ENCODE measurements at places on chromosomes 7 and 10.

DNA sequence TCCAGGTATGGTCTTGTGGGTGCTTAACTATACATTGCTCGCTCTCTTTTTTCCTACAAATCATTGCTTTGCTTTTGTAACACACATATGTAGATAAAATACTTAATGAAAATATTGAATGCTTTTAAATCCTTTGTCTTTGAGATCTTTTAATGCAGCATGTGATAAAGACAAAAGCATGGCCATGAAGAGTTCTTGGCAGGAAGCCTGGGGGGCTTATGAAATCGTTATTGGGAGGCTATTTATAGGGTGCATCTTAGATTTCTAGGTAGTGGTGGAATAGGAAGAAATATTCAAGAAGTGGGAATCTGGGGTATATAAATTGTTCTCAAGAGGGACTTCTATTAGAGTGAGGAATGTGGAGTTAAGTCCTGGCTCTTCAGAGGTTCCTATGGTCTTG is 21.9 kb downstream of the UBE2D1 start:
- no peak for DNase-seq

GRCh38 chr7:22230238-22230637 is 126.7 kb downstream of the RAPGEF5 start:
- DNase-seq, result no peak

DNA sequence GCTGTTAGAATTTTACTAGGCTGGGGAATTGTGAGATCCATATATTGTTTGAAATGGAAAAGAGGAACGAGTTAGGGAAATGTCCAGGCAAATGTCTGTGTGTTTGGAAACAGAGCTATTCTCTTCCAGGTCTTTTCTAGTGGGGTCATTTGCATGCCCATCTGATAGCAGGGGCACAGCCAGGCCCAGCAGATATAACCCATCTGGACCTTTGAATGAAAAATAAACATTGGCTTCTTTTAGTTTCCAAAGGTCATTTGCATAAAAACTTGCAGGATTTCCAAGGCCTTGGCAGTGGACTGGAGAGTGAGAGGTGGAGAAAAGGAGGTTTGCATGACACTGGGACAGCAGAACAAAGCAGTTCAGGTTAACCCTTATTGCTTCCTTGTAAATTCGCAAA is 188.0 kb upstream of the GPR26 start:
- no peak for DNase-seq

- no peak for DNase-seq
Measured at GRCh38 chr7:106874076-106874475, 9.0 kb downstream of the PIK3CG start.

GRCh38 chr7:27124902-27125689 is 5.5 kb downstream of the HOXA4 start:
- DNase-seq, result no peak

DNA sequence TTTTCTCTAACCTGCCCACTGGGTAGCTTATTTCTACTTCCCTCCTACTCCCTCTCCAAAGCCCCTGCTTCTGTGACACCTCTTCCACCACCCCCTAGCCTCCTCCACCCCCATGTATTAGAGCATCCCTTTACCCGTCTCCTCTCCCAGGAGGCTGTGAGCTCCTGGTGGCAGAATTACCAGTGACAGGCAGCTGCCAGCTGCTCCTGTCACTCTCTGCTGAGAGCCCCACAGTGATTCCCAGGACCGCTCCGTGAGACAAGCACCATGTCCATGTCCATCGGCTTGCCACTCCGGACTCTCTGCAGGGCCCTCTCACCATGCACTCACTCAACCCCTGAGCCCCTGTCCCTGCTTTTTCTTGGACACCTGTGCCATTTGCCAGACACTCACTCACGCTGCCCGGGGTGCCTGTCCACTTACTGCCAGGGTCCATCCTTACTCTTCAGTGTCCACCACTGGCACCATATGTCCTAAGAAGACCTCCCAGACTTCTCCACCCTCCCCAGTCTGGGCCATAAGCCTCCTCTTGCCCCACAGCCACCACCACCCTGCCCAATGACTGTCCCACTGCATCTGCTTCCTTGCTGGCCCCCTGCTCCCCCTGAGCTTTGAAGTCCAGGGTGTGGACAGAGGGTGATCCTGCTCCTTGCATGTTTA is 9.8 kb downstream of the WDFY4 start:
- no peak for DNase-seq

DNA sequence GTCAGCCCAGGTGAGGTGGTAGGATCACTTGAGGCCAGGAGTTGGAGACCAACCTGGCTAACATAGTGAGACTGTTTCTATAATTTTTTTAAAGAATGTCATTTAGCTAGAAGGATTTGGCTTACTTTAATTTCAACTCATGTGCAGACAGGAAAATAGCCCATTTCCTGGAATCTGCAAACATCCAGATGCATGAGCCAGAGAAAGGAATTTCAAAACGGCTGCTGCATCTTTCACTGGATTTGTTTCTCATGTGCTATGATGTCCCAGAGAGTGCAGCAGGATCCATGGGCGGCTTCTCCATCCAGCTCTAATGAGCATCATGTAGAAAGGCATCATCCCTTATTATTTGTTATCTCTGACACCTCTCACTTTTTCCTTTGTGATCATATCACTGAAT is 149.3 kb downstream of the GALNT17 start:
- no peak for DNase-seq

DNA sequence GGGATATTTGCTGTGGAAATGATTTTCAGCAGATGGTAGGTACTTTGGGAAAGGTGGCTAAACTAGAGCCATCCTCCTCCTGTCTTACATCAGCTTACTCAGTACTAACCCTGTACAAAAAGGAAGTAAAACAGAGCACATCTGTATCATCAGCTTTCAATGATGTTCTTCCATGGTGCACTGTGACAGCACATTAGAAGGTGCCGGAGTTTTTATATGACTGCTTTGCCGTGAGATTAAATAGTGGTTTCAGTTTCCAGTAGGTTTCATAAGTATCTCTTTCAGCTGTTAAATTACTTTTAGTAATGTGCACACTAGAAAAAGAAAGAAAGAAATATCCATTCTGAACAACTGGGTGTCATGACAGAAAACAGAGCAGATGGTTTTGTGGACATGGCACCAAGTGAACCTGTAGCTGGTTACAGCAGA is 86.5 kb downstream of the ARID5B start:
- peak; percentile 88 for DNase-seq

- no peak for DNase-seq
Measured at GRCh38 chr7:156115582-156115981, 303.3 kb upstream of the SHH start.

Data from activated CD4-positive, alpha-beta T cell treated with anti-CD3 and anti-CD28 coated beads, Interleukin-2, Interleukin-6, amounts not matched to agents 100 ng/mL and 50 ng/mL, durations not matched to agents 16 hours and 8 hours (primary cell).